ENCODE measurements at places on chromosomes 3 and 15.
A peak's percentile ranks its signal among the peaks of the same experiment; 100 is the strongest.

GRCh38 chr15:80730926-80731325 lies 35.8 kb downstream of the ABHD17C start:
- H3K36me3 ChIP-seq, result no peaks in the 10 kb centered on the region
- H3K27me3 ChIP-seq, result no peaks in the 10 kb centered on the region
- DNase-seq, result no peak
- no peaks in the 10 kb centered on the region for H3K4me1 ChIP-seq
- H3K4me3 ChIP-seq, result no peak overlapping the region
- no peak overlapping the region for H3K27ac ChIP-seq

- no peak overlapping the region for H3K4me3 ChIP-seq
- H3K36me3 ChIP-seq, result peaks cover 33% of the 10 kb centered on the region
- DNase-seq, result no peak
Measured at GRCh38 chr15:67185621-67186225, 68.7 kb downstream of the AAGAB start.

DNA sequence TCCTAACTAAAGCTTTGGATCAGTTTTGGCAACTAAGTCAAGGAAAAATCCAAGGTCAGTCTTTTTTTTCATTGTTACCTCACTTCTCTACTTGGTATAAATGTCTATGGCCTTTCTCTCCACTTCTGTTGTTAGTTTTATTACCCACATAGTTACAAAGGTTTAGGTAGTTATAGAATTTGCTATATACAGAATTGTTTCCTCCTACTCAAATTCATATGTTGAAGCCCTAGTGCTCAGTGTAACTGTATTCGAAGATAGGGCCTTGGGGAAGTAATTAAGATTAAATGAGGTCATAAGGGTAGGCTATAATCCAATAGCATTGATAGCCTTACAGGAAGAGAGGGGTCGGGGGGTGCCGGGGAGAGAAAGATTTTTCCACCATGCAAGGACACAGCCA lies 19.7 kb upstream of the STIMATE start:
- H3K4me3 ChIP-seq, result no peak overlapping the region
- no peaks in the 10 kb centered on the region for H3K4me1 ChIP-seq
- peaks cover 30% of the 10 kb centered on the region for H3K36me3 ChIP-seq
- no peak overlapping the region for H3K27ac ChIP-seq
- DNase-seq, result no peak
- H3K27me3 ChIP-seq, result no peaks in the 10 kb centered on the region

GRCh38 chr15:38389924-38390542 lies 63.9 kb upstream of the FAM98B start:
- H3K36me3 ChIP-seq, result no peaks in the 10 kb centered on the region
- no peak overlapping the region for H3K27ac ChIP-seq
- peak; percentile 52 for DNase-seq
- H3K27me3 ChIP-seq, result peaks cover 8% of the 10 kb centered on the region

- H3K36me3 ChIP-seq, result no peaks in the 10 kb centered on the region
- DNase-seq, result no peak
Measured at GRCh38 chr15:73464602-73465001, 21.6 kb downstream of the REC114 start.

- peak overlapping the region; percentile 6 for H3K27ac ChIP-seq
- peaks cover 51% of the 10 kb centered on the region for H3K4me1 ChIP-seq
- H3K27me3 ChIP-seq, result no peaks in the 10 kb centered on the region
- no peak for DNase-seq
- no peak overlapping the region for H3K4me3 ChIP-seq
Measured at GRCh38 chr3:186516646-186517045, 27.5 kb downstream of the CRYGS start.

GRCh38 chr3:6962801-6963200 lies 101.9 kb downstream of the GRM7 start:
- no peaks in the 10 kb centered on the region for H3K27me3 ChIP-seq
- DNase-seq, result no peak
- H3K27ac ChIP-seq, result no peak overlapping the region
- H3K4me1 ChIP-seq, result no peaks in the 10 kb centered on the region

DNA sequence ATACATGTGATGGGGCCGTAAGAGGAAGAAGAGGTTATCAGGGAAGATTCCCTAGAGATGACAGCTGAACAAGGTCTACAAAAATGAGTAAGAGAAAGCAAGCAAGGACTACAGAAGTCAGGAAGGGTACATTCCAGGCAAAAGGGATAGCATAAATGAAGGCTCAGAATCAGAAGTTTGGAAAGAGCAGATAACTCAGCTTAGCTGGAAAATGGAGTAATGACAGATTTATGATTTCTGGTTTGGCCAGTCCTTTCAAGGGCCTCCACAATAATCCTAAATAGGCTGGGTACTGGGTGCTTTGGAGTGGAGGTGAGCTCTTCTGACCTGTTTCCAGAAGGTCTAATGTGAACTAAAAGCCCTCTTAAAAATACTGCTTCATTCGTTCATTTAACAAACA lies 110.7 kb downstream of the MYO5A start:
- no peak overlapping the region for H3K27ac ChIP-seq
- H3K27me3 ChIP-seq, result no peaks in the 10 kb centered on the region
- peaks cover 26% of the 10 kb centered on the region for H3K36me3 ChIP-seq

DNA sequence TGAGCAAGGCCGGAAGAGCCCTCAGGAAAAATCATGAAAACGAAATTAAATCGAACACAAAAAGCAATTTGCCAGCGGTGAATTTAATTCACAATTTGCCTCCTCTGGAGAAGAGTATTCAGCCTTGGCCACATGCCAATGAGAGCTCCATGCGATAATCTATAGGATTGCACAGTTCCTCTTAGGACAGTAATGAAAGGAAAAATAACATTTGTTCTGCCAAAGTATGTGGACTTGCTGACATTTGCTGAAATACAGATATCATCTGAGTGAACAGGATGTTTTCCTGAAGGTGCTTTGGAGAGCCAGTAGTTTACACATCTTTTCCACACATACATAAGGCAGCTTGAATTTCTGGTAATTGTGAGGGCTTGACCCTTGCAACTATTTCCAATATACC lies 188.6 kb upstream of the PDZRN3 start:
- H3K36me3 ChIP-seq, result no peaks in the 10 kb centered on the region
- no peak overlapping the region for H3K27ac ChIP-seq
- no peak for DNase-seq

DNA sequence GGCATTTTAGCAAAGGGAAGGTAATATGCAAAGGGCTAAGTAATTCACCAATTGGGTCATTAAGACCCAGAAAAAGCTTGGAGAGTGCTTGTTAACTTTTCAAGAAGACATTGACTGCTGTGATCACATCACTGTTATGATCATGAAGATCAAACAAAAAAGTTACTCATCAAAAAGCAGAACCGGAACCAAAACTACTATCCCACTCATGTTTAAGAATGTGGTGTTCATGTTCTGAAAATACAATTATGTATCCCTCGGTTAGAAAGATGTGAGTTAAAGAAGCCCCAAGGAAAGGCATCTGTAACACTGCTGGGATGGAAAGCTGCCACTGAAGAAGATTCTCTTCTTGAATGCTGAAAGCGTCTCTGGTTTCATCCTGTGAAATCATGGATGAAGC lies 32.6 kb downstream of the BBX start:
- H3K4me3 ChIP-seq, result no peak overlapping the region
- no peak for DNase-seq
- peak overlapping the region; percentile 53 for H3K27ac ChIP-seq
- peaks cover 37% of the 10 kb centered on the region for H3K4me1 ChIP-seq

DNA sequence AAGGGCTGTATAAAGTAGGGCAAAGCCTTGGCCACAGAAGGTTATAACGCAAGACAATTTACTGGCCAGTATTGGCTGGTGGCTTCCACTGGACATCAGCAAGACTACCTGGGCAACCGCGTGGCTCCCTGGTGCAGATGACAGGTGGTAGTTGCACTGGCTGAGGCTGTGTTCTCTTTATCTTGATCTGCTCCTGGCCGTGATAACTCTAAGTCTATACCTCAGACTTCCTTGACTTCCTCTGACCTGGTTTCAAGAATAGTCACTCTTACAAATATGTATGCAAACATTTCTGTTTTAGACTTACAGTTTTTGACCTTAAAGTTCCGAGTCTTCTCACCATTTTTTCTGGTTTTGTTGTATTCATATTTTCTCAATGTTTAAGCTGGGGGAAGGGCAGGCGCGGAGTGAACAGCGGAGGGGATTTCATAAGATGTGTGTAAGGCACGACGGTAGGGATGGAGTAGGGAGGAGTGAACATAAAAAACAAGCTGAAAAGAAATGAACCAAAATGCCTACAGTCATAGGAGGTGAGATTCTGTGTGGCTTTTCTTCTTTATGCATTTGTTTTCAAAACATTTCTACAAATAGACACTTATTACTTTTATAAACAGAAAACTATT lies 15.2 kb upstream of the TMEM212 start:
- no peaks in the 10 kb centered on the region for H3K36me3 ChIP-seq
- peaks cover 2% of the 10 kb centered on the region for H3K27me3 ChIP-seq
- no peak overlapping the region for H3K27ac ChIP-seq
- no peaks in the 10 kb centered on the region for H3K4me1 ChIP-seq
- DNase-seq, result no peak

GRCh38 chr3:29901097-29901496 lies 620.2 kb downstream of the RBMS3 start:
- H3K4me1 ChIP-seq, result no peaks in the 10 kb centered on the region
- DNase-seq, result no peak
- H3K27me3 ChIP-seq, result no peaks in the 10 kb centered on the region
- H3K27ac ChIP-seq, result no peak overlapping the region

- H3K36me3 ChIP-seq, result no peaks in the 10 kb centered on the region
- no peaks in the 10 kb centered on the region for H3K4me1 ChIP-seq
- no peaks in the 10 kb centered on the region for H3K27me3 ChIP-seq
- no peak for DNase-seq
Measured at GRCh38 chr3:7437231-7437630, 576.3 kb downstream of the GRM7 start.

- no peak overlapping the region for H3K4me3 ChIP-seq
- H3K4me1 ChIP-seq, result peaks cover 22% of the 10 kb centered on the region
- no peak for DNase-seq
- H3K27ac ChIP-seq, result peak overlapping the region; percentile 31
- peaks cover 9% of the 10 kb centered on the region for H3K36me3 ChIP-seq
Measured at GRCh38 chr3:71492974-71493771, 90.4 kb downstream of the FOXP1 start.

DNA sequence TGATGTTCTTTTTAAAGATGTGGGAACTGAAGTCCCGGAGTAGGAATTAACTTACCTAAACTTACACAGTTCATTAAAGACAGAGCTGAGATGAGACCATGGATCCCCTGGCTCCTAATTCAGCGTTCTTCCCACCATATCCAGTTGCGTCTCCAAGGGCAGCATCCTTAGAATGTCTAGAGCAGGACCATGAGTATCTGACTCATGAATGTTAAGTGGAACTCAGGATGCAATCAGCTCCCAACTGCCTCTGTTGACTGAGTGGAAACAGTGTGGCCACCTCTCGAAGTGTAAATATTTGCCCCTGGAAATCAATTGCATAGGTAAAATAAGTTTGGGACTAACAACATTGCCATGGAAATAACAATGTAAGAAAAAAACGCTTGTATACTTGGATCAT lies 2.5 kb downstream of the SNTN start:
- no peaks in the 10 kb centered on the region for H3K27me3 ChIP-seq
- no peaks in the 10 kb centered on the region for H3K4me1 ChIP-seq
- no peaks in the 10 kb centered on the region for H3K36me3 ChIP-seq
- no peak for DNase-seq
- no peak overlapping the region for H3K4me3 ChIP-seq

GRCh38 chr3:127485396-127486170 lies 105.0 kb downstream of the TPRA1 start:
- H3K36me3 ChIP-seq, result no peaks in the 10 kb centered on the region
- H3K27me3 ChIP-seq, result peaks cover 22% of the 10 kb centered on the region
- no peak overlapping the region for H3K27ac ChIP-seq
- H3K4me1 ChIP-seq, result no peaks in the 10 kb centered on the region
- no peak overlapping the region for H3K4me3 ChIP-seq
- no peak for DNase-seq

DNA sequence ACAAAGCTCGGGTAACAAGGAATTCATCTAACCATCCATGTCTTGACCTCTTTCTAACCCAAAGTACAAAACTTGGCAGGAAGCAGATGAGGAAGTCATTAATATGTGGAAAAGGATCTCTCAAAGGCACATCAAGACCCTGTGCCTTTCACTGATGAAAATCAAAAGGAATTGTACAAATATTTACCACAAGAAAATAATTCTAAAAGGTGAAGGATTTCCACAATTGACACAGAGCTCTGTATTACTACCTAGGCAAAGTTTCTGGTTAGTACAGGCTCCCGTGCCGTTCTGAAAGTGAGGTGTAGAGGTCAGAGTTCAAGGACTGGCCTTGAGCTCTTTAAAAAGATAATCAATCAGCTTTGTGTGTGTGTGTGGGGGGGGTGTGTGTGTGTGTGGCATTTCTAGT lies 239.7 kb upstream of the ICE2 start:
- H3K4me3 ChIP-seq, result no peak overlapping the region
- no peak overlapping the region for H3K27ac ChIP-seq
- no peak for DNase-seq
- H3K4me1 ChIP-seq, result peaks cover 25% of the 10 kb centered on the region
- no peaks in the 10 kb centered on the region for H3K36me3 ChIP-seq

DNA sequence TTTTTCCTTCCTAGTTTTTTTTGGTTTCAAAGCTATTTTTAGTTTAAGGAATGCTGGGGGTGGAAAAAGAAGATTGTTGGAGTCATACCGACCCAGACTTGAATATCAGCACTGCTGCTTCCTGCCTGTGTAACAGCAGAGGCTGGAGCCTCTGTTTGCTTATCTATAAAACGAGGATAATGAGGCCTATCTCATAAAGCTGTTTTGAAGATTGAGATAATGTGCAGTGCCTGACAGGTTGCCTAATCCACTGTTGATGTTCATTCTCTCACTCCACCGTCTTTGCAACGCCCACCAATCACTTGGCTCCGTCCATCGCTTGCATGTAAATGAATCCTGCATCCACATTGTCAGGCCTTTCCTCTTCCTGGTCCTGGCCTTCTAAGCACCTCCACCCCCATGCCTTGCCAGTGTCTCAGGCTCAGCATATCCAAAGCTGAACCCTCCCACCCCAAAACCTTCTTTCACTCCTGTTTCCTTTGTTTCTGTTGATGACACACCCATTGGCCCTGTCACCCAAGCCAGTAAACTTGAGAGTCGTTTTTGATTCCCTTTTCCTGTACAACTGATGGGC lies 94.9 kb downstream of the MEX3B start:
- DNase-seq, result no peak
- H3K27ac ChIP-seq, result no peak overlapping the region
- H3K27me3 ChIP-seq, result peaks cover 9% of the 10 kb centered on the region
- no peaks in the 10 kb centered on the region for H3K36me3 ChIP-seq
- H3K4me3 ChIP-seq, result no peak overlapping the region
- peaks cover 4% of the 10 kb centered on the region for H3K4me1 ChIP-seq

DNA sequence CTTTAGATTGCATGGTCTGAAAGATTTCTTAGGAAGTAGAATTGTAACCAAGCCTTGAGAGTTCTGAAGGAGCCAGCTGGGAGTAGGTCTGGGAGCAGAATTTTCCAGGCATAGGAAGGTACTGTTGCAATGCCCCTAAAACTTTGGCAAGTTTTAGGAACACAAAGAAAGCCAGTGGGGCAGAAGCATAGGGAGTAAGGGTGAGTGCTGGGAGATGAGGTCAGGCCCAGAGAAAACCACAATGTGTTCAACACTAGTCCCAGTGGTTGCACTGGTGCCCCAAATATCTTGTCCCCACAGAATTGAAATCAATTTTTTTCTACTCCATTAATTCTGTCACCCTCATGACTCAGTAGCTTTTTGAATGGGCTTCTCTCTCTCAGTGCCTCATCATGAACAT lies 120.7 kb upstream of the GALNT15 start:
- H3K36me3 ChIP-seq, result no peaks in the 10 kb centered on the region
- no peaks in the 10 kb centered on the region for H3K4me1 ChIP-seq
- no peak overlapping the region for H3K27ac ChIP-seq
- H3K4me3 ChIP-seq, result no peak overlapping the region
- no peak for DNase-seq

Data from memory B cell (primary cell).